ENCODE measurements at places on chromosomes 5 and 9. TPM values are rescaled to one million over a fixed set of nuclear protein-coding genes. Genes with fewer than 3 reads are reported as not detected.

The SLC27A6 gene
- total RNA-seq, result 0.30 TPM

The IL5 gene
- 1.2 TPM for total RNA-seq

The CD72 gene
- 18.0 TPM for total RNA-seq

The AIF1L gene
- 11.5 TPM for total RNA-seq

The C5orf63 gene
- 8.4 TPM for total RNA-seq

The PRUNE2 gene
- total RNA-seq, result 14.7 TPM

The ORM1 gene
- total RNA-seq, result 10.6 TPM

The CTSV gene
- 0.59 TPM for total RNA-seq

The DNAI1 gene
- 11.1 TPM for total RNA-seq

The LIX1 gene
- total RNA-seq, result not detected

The CSF1R gene
- total RNA-seq, result 27.0 TPM

The PPP1R26 gene
- total RNA-seq, result 25.6 TPM

The ANKDD1B gene
- 0.67 TPM for total RNA-seq

The RGMB gene
- 19.0 TPM for total RNA-seq

The UBTD2 gene
- total RNA-seq, result 17.2 TPM

The SNCAIP gene
- total RNA-seq, result 1.8 TPM

The SPINK13 gene
- total RNA-seq, result not detected

The PCDHGA12 gene
- total RNA-seq, result 19.9 TPM

The RNF183 gene
- total RNA-seq, result not detected

The TTC23L gene
- total RNA-seq, result 0.51 TPM

The SH3TC2 gene
- total RNA-seq, result 0.89 TPM

The SKIC3 gene
- 101 TPM for total RNA-seq

The MOB3B gene
- total RNA-seq, result 10.2 TPM

The LHX2 gene
- not detected for total RNA-seq

The ROR2 gene
- total RNA-seq, result 3.2 TPM

The LSM11 gene
- total RNA-seq, result 4.1 TPM

The TMED9 gene
- 133 TPM for total RNA-seq

The ABLIM3 gene
- total RNA-seq, result 7.2 TPM

The NUTM2F gene
- total RNA-seq, result not detected

The MSANTD3 gene
- total RNA-seq, result 13.6 TPM

The FSTL4 gene
- total RNA-seq, result 1.4 TPM

The CDX1 gene
- not detected for total RNA-seq

The LECT2 gene
- not detected for total RNA-seq

The CATSPER3 gene
- total RNA-seq, result not detected

The MRPS30 gene
- total RNA-seq, result 37.8 TPM

The PAPPA gene
- 2.9 TPM for total RNA-seq

The PRDM9 gene
- not detected for total RNA-seq

The TAF11L8 gene
- not detected for total RNA-seq

The UNC5A gene
- 0.44 TPM for total RNA-seq

The SOHLH1 gene
- total RNA-seq, result not detected

The HAPLN1 gene
- 0.46 TPM for total RNA-seq
